Cerebellum (tissue), 4 donors: ENCODE measurements at places on chromosomes 7 and 10.
A peak's percentile ranks its signal among the peaks of the same experiment; 100 is the strongest.

GRCh38 chr10:117186832-117187615, 10.3 kb upstream of the KCNK18 start:
- DNase-seq, result no peak

DNA sequence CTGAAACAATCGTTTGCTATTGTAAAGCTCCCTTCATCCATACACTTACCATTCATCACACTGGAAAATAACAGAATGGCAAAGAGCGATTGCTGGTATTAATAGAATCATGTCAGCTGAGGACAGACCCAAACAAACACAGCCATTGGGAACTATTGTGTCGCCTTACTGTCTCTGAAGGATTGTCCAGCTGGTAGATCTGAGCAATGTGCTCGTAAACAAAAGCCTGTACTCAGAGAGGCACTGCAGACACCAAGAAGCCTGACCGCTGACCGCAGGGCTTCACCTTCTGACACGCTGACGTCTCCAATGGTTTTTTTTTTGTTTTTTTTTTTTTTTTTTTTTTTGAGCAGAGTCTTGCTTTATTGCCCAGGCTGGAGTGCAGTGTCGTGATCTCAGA, 151.0 kb upstream of the FRMD4A start:
- DNase-seq, result no peak

DNA sequence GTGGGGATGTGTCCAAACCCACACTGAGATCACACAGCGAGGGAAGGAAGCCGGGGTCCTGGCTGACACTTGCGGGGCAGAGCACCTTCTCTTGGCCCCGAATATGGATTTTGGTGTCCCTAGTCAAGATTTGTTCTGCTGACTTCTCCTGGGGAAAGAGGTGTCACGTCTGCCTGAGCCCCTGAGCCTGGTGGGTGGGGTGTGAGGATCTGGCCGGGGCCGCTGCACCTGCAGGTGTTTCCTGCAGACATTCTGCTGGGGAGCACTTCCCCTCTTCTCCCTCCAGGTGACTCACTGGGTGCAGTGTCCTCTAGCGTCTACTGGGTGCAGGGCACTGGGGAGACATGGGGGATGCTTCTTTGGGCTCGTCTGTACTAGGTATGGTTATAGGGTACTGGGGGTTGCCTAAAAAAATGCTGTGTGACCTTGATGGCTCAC, 99.2 kb downstream of the GRK5 start:
- DNase-seq, result no peak

- no peak for DNase-seq
Measured at GRCh38 chr10:44986670-44987069, 8.1 kb upstream of the DEPP1 start.

GRCh38 chr7:130070861-130071622, 708 bp downstream of the KLHDC10 start:
- peak; percentile 15 for DNase-seq

DNA sequence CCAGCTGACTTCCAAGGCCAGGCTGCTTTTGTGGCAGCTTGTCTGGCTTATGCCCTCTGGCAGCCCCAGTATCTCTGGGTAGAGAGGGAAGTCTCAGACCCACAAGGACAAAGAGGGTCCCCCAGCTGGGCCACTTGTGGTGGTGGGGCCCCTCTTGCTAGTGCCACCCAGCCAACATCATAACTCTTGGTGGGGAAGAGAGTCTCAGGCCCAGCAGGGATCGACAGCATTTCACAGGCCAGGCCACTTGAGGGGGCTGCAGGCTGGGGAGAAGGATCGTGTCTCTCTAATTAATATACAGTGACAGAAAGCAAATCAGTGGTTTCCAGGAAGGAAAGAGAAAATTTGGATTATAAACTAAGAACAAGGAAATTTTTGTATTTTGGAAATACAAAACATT, 76.0 kb downstream of the TYW1B start:
- no peak for DNase-seq

- DNase-seq, result peak; percentile 88
Measured at GRCh38 chr10:74932648-74933047, 106.2 kb downstream of the KAT6B start.
